ENCODE measurements at places on chromosomes 1 and 21.

- DNase-seq = no peak
Observed at GRCh38 chr1:205438213-205439158, 16.6 kb upstream of the LEMD1 start.

DNA sequence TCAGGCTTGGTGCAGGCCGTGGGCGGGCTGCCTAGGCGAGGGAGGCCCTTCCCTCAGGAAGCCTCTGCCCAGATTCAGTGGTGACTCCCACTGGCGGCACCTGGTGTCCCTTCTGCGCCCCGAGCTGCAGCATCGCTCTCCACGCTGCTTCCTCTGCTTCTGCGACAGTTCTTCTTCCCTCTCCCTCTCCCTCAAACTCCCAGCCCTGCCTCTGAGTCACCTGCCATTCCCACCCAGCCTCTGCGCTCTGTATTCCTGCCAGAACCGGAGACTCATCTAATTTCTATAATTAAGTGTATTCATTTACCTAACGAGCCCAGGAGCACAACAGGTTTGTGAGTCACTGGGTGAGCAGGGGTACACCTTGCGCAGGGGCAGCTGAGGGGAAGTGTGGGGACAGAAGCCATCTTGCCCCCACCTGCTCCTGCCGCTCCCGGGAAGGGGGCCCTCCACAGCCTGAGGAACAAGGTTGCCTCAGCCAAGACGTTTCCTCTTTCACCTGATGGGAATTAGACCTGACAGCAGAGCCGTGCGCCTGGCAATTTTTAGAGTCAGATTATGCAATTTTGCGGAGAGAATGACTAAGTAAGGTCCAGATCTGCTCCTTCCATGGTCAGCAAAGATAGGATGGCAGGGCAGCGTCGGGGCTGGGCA lies 19.4 kb downstream of the KCNC4 start:
- no peak for DNase-seq

DNA sequence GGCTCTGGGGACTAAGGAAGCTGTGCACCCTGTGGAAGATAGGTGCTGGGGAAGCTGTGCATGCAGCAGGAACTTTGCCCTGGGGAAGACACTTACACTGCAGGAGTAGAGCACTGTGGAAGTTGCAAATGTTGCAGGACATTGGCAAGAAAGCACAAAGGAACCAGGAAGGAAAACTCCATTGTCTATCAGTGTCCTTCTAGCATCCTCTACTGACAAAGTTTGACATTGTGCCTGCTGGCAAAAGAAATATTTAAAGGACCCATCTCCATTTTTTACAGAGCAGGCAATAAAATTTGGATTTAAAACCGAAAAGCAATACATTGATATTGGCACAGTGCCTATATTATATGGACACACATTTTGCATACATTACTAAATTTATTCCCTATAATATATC lies 394.1 kb downstream of the PBX1 start:
- no peak for DNase-seq

- DNase-seq = no peak
Observed at GRCh38 chr1:217089361-217090014, 366.3 kb upstream of the ESRRG start.

- DNase-seq = no peak
Observed at GRCh38 chr1:31699341-31699891, 4.4 kb downstream of the COL16A1 start.

- DNase-seq = no peak
Observed at GRCh38 chr1:1565340-1565739, 9.3 kb downstream of the SSU72 start.

GRCh38 chr1:1605034-1605591 lies 5.2 kb upstream of the FNDC10 start:
- DNase-seq = no peak

GRCh38 chr1:174322202-174322862 lies 125.4 kb upstream of the GPR52 start:
- no peak for DNase-seq

- no peak for DNase-seq
Observed at GRCh38 chr1:173101589-173101988, 50.8 kb upstream of the TNFSF18 start.

DNA sequence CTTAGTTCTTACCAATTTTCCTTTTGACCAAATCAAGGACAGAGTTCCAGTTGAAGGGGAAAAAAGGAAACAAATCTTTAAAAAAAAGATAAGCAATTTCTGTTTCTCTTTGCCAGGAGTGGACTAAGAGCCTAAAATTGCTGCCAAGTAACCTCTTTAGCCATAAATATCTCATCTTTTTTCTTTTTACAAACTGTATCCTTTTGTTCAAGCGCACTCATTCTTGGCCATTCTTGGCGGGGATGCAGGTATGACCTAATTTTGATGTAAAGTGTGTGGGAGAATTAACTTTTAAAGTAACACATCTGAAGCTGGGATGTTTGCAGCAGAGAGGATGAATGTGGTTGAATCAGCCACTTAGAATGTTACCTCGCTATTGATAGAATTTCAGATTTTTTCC lies 13.4 kb upstream of the KIF1B start:
- no peak for DNase-seq

- no peak for DNase-seq
Observed at GRCh38 chr1:116411784-116412479, 38.9 kb downstream of the ATP1A1 start.

DNA sequence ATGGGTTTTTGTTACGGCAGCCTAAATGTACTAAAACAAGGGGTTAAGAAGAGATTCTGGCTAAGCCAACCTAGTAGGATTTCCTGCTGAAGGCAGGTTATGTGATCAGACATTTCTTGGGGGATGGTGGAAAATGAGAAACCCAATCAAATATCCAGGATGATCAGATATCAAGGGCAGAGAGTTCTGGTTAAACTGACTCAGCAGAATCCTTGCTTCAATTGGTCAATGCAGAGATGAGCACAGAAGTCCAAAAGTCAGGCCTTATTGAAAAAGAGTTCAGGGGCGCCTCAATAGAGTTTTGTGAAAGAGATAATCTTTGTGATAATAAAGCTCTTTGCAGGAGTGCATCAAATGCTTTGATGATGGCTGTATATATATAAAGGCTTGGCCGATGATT lies 237.1 kb downstream of the AMY1C start:
- no peak for DNase-seq

DNA sequence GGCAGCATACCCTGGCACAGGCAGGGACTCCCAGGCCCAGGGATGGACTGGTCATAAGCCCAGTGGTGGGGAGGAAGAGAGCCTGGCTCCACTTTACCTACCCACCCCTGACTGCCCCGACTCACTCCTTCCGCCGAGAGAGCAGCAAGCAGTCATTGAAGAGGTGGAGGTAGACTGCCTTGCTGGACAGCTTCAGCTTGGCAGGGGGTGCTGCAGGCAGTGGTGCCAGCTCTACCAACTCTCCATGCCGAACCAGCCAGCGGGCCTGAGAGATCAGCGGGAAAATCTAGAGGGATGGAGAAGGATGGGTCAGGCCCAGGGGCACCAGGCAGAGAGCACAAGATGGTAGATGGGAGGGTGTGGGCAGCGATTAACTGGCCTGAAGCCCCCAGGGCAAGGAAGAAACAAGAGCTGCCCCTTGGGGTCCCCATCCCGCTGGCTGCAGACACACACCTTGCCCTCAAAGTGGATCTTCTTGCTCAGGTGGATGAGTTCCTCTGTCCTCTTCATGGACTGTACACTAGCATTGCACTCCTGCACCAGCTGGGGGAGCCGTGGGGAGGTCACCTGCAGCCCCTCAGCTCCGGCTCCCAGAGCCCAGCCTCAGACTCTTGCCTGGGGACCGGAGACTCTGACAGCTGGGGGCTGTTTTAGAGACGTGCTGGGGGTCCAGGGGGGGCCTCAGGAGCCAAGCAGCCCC lies 7.7 kb downstream of the ARHGEF19 start:
- no peak for DNase-seq

DNA sequence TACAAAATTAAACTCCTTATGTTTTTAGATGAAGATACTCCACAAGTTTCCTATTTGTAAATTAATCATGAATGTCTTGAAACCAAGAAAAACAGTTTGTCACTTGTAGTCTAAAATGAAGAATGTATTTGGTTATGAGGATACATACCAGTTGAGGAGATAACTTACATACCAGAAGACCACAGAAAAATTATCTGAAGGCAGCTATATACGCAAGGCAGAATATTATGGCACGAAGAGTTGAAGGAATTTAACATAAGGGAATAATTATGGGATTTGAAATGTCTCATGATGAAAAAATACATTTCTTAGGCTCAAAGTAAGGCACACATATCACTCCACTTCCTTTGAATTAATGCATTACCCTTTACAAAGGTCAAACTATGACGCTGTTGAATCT lies 73.3 kb downstream of the IFI44 start:
- DNase-seq = no peak

DNA sequence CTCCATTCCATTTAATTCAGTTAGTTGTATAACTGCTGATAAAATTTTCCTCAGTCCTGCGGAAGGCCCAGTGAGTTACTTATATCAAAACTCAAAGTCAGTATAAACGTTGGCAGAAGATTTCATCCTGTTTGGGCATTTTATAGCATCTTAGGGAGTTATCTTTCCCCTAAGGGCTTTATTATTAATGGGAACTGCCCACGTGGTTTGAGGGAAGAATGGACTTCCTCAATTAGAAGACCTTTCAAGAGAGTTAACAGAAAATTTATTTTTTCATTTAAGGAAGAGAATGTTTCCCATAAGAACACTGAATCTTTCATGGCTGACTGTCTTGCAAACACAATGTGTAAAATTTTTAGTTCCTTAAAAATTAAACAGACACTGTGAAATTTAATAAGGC lies 400.1 kb downstream of the NEGR1 start:
- no peak for DNase-seq

DNA sequence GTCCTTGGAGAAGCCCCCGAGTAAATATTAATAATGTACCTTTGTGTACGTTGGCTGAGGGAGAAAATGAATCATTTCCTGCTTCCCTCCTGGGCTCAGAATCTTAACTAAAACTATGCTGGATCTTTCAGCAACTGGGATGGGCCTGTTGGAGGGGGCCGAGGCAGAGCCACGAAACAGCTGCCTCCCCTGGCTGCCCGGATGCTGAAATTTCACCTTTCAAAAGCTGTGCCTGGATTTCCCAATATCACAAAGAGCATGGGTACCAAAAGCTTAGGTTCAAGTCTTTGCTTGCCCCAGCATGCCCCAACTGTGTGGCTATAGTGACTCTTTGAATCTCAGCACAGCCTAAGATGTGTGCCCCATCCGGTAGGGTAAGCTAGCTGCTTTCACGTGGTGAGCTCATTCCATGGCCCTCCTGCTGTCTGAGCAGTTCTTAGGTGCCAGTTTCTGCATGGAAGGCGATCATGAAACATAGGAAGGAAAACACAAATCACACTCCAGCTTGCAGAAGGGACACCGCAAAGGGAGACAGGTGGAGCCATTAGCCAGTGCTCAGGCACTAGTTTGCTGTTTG lies 473.5 kb downstream of the PTPRU start:
- no peak for DNase-seq

- DNase-seq = no peak
Observed at GRCh38 chr1:46478721-46479485, 10.7 kb upstream of the DMBX1 start.

DNA sequence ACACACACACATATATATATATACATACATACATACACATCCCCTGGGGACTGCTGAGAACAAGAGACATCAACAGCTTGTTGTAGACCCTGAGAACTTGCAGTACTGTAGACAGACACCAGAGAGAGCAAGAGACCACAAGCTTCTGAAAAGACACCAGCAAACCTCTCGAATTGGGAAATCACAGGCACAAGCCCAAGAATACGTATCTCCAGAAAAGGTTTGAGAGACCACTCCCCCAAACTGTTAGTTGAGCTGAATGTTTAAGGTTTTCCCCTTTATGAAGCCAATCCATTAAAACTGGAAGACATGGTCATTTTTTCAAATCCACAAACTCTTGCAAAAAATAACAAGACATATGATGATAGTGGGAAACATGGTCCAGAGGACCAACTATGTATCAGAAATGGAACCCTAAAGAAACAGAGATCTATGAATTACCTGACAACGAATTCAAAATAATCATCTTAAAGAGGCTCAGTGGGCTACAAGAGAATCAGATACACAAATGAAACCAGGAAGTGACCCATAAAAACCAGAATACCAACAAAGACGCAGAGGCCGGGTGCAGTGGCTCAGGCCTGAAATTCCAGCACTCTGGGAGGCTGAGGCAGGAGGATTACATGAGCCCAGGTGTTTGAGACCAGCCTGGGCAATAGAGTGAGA lies 45.1 kb downstream of the SLC2A1 start:
- peak; percentile 24 for DNase-seq

- no peak for DNase-seq
Observed at GRCh38 chr1:43930949-43931275, 2.7 kb upstream of the ARTN start.

GRCh38 chr1:48677306-48678287 lies 99.1 kb downstream of the BEND5 start:
- peak; percentile 48 for DNase-seq

- no peak for DNase-seq
Observed at GRCh38 chr21:34266351-34266750, 97.5 kb upstream of the KCNE2 start.
